ENCODE measurements at places on chromosomes 13 and 19.

DNA sequence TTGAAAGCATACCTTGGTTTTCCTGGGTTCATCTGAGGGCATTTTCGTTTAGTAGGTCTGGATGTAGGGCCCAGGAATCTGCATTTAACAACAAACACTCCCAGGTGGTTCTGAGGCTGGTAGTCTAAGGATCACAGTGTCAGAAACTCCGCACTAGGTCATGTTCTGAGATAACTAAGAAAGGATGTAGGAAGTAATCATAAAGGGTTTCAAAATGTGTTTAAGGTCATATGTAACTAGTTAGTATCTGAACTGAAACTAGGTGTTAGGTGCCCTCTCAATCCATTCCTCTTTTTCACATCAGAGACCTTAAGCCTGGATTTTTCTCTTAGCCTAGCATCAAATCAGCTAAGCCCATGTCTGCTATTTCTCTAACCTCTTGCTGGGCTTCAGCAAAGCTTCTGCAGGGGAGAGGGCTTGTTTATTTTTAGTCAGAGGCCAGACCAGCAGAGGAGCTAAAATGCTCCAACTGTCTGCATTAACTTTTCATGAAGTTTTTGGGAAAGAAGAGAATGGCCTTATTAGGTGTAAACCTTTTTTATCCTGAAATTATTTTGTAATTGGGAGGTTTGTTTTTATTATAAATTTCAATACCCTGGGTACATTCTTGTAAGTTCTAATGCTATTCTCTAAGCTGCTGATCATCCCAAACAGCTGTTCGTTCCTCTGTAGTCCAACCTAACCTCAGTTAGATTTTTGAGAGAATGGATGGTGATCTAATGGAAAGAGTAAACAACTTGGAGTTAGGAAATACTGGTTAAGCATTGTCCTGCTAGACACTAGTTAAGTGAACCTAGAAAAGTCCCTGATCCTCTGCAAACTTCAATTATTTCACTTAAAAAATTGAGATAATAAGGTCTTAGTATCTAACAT is 262.8 kb upstream of the RFC3 start:
- no peak for DNase-seq

DNA sequence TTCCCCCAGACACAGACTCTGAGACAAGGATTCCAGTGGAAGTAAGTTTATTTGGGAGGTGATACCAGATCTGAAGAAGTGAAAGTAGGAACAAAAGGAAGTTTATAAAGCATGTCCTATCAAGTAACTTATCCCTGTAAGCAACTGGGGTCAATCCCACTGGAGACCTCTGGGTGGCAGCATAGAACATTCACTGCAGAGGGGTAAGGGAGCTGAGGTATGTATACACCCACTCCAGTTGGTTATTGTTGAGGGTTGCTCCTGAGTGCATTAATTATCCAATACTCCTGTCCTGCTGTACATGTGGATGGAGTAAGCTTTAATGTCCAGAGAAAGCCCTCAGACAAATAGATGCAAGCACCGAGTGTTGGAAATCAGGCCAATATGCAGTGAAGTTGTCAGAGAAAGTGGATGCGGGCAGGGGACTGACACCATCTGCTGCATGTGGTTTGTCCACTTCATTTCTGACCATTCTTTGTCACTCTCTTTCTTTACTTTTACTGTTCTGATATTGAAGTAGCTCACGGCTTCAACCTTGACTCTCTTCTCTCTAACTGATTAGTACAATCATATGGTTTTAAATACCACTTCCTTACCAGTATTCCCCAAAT is 46.7 kb downstream of the NOTCH3 start:
- DNase-seq, result peak; percentile 78

DNA sequence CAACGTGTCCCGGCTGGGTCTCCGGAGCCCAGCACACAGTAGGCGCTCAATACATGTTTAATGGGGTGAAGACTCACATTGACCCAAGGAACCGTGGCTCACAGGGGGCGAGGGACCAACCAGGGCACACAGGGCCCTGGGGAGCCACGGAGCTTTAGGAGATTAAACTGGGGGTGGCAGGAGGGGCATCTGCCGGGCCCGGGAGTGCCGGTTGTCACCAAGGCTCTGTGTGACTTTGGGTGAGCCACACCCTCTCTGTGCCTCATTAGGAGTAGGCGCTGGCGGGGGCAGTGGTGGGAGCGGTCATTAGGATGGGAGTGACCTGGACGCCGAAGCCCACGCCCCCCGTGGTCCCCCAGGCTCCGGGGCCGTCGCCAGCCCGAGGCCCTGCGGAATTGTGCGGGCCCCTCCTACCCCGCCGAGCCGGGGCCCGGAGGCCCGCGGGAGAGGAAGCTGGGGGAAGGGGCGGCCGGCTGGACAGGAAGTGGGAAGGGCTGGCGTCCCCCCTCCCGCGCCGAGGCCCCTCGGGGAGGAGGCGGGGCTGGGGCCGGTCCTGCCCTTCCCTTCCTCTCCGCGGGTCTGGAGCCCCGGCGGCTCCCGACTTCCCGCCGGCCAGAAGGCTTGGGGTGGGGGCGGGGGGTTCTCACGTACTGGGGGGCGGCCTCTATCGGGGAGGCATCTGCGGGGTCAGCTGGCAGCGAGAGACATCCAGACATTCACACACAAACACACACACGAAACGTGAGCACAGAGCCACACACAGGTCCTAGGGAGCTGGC is 1.8 kb upstream of the SSBP4 start:
- DNase-seq, result peak; percentile 95

DNA sequence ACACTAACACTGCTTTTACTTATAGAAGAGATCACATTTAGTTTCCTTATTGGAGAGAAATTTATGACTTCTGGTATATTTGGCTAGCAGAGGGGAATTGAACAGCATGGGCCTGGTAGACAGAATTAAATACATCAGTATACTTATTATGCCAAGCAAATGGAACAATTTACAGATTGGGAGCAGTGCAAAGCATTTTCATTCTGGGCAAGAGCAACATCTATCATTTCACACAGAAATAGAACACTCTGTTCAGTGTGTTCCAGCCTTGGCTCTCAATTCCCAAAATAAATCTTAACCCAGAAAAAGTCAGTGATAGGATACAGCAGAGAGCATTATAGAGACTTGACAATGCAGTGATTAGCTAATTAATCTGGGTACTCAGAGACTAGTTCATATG is 604.0 kb upstream of the SLITRK6 start:
- DNase-seq, result no peak

DNA sequence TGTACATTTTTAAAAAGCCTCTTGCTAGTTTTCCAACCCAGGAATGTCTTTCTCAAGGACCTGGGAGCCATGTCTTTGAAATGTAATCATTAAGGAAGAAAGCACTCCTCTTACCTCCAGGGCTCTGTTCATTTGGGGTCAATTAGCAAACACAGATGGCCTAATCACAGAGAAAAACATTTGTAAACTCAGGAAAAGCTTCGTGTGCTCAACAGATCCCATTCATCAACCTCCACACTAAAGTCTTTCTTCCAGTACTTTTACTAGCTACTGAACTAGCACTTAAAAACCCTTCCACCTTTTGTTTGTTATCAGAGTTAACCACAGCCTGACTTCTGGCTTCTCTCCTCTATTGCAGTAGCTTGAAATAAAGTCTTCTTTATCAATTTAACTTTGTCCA is 441.4 kb downstream of the PCDH20 start:
- no peak for DNase-seq

DNA sequence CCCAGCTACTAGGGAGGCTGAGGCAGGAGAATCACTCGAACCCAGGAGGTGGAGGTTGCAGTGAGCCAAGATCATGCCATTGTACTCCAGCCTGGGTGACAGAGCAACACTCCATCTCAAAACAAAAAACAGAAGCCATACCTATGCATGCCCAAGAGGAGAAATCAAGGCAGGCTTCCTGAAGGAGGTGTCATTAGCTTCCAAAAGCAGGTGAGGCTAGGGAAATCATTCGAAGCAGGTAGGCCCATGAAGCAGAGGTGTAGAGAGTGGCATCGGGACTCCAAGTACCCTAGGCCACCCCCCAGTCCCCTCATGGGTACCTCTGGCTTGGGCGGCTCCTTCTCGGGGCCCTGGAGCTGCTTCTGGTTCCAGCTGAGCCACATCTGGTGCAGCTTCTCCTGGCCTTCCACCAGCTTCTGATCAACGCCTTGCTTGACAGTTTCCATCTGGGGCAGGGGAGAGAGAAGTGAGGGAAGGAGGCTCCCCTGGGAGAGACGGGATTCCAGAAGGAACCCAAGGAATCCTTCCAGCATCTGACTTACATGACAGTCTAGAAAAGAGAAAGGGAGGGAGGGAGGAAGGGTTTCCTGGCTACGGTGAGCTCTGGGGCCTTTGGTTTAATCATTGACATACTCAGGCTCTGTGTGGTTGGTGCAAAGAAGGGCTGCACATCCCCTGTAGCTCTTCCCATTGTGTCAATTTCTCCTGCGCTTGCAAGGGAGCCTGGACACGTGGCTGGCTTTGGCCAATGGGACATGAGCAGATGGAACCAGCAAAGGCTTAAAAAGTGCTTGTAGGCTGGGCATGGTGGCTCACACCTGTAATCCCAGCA is 13.1 kb upstream of the TICAM1 start:
- DNase-seq, result no peak

GRCh38 chr19:44643605-44644401 is at the start of gene PVR:
Gene PVR (plus strand): TSS chr19:44643910. CDS start chr19:44644097, 187 bp downstream.
- peak; percentile 86 for DNase-seq

GRCh38 chr19:48147597-48148175 is 22.5 kb downstream of the LIG1 start:
- peak; percentile 22 for DNase-seq

GRCh38 chr19:47446534-47447469 is 24.9 kb downstream of the SLC8A2 start:
- DNase-seq, result no peak

- DNase-seq, result no peak
These were observed 8.8 kb upstream of the COX7A1 start for GRCh38 chr19:36160821-36161596.

DNA sequence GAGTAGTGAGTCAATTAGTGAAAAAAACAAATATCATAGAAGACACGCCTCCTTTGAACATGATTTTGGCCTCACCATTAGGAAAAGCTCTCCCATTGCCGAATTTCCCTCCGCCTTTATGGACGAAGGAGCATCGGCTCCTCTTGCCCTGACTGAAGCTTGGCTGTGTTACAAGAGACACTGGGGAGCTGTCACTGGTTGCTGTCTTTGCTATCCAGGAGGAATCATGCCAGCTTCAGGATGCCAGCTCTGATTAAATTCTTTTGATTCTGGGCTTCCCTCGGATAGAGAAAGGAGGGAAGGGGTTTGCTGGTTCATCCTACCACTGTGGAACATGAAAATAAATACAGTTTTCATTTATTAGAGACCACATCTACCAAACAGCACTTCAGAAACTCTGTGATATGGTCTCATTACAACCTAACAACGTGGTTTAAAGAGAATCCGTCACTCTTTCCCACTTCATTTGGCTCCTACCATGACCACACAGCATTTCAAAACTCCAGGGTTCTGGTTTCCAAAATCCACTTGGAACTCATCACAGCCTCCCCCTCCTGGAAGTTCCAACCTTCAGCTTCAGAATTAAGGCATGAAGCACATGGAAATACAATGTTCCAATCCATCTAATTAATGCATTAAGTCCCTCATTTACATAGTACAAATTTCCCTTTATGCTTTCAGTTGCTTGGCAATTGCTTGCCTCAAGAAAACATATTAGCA is 446.0 kb downstream of the EFNB2 start:
- no peak for DNase-seq

- no peak for DNase-seq
These were observed 126.4 kb downstream of the TNFRSF19 start for GRCh38 chr13:23696610-23697009.

DNA sequence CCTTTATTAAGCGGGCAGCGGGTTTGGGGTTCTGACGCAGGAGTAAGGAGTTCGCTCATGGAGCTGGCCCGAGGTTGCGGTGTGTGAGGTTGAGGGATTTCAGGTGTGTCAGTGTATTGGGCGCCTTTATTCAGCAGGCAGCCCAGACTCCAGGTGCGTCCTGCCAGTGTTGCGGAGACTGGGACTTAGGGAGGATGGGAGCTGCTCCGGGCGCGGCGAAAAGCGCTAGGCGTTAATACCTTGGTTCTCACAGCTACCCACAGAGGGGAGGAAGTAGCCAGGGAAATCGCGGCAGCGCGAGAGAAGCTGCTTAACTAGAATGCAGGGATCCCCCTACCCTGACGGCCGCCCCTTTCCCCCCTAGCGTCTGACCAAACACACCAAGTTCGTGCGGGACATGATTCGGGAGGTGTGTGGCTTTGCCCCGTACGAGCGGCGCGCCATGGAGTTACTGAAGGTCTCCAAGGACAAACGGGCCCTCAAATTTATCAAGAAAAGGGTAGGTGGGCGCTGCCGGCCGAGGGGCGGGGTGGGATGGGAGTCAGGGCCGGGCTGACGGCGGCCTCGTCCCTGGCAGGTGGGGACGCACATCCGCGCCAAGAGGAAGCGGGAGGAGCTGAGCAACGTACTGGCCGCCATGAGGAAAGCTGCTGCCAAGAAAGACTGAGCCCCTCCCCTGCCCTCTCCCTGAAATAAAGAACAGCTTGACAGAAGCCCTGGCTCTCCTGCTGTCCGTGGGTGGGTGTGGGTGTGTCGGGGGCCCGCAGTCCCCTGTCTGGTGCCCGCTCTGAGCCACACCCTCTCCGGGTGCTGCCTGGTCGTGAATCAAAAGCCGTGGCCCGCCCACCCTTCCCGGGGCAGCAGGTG is 1.1 kb downstream of the RPL36 start:
- peak; percentile 29 for DNase-seq

- peak; percentile 63 for DNase-seq
These were observed 566 bp downstream of the TIMM13 start for GRCh38 chr19:2426611-2427428.

- no peak for DNase-seq
These were observed 1123.3 kb downstream of the EFNB2 start for GRCh38 chr13:105412171-105412570.

DNA sequence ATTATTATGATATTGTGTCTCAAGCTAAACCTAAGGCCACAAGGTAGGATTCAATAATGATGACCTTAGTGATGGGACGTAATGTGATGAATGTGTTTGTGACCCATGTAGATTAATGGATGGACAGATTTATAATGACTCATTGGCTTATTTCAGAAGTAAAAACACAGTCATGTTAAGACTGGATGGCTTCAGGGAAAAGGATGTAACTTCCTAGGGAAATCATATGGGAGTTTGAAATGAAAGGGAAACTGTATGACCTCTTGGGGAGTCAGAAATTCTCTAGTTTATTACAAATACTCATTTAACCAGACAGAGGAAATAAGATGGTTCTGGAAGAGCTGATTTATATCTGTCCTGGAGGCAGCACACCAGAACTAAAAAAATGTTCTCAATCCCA is 2.9 kb downstream of the EDNRB start:
- DNase-seq, result no peak

DNA sequence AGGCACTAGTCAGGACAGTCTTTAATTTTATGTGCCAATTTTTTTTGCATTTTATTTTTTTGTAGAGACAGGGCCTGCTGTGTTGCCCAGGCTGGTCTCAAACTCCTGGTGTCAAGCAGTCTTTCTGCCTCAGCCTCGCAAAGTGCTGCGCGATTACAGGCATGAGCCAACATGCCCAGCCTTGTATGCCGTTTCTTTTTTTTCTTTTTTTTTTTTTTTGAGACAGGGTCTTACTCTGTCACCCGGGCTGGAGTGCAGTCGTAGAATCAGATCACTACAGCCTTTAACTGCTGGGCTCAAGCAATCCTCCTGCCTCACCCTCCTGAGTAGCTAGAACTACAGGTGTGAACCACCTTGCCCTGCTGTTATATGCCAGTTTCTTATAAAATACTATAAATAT is 26.4 kb downstream of the BORA start:
- no peak for DNase-seq
